Activated CD4-positive, alpha-beta T cell treated with anti-CD3 and anti-CD28 coated beads, Interleukin-2, Interleukin-6, amounts not matched to agents 100 ng/mL and 50 ng/mL, durations not matched to agents 16 hours and 8 hours (primary cell): ENCODE measurements at places on chromosomes 7 and 10.
A peak's percentile ranks its signal among the peaks of the same experiment; 100 is the strongest.

DNA sequence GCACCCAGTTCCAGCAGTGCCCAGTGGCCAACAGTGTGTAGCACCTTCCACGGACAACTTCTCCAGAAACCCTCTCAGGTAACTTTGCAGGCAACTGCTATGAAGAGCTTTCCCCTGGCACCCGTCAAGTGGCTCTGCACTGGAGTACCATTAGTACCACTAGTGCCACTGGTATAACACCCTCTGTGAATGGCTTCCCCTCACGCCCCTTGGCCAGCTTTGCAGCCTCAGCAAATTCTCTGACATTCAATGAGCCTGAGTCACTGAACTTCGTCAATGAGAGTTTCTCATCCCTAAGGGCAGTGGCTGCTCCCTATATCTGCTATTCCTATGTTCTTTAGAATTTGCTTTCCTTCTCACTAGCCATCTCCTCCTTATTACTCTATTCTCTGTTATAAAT, 7.6 kb upstream of the HERPUD2 start:
- no peak for DNase-seq

GRCh38 chr7:3282457-3282856, 18.6 kb upstream of the SDK1 start:
- DNase-seq = no peak

DNA sequence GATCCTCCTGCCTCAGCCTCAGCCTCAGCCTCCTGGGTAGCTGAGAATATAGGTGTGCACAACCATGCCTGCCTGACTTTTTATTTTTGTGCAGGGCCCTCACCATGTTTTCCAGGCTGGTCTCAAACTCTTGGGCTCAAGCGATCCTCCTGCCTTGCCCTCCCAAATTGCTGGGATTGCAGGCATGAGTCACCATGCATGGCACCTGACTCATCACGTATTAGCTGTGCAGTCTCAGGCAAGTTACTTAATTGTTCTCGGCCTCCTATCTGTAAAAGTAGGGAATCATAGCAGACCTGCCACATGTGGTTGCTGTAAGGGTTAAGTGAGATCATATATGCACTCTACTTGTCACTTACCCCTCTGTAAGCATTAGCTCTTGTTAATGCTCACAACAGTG, 117.2 kb downstream of the ANLN start:
- no peak for DNase-seq

- no peak for DNase-seq
These were observed 212.9 kb downstream of the CCSER2 start for GRCh38 chr10:84541289-84541637.

- DNase-seq = no peak
These were observed 1.3 kb downstream of the BRAT1 start for GRCh38 chr7:2553831-2554581.

- DNase-seq = no peak
These were observed 81.8 kb downstream of the SGMS1 start for GRCh38 chr10:50541921-50542320.

DNA sequence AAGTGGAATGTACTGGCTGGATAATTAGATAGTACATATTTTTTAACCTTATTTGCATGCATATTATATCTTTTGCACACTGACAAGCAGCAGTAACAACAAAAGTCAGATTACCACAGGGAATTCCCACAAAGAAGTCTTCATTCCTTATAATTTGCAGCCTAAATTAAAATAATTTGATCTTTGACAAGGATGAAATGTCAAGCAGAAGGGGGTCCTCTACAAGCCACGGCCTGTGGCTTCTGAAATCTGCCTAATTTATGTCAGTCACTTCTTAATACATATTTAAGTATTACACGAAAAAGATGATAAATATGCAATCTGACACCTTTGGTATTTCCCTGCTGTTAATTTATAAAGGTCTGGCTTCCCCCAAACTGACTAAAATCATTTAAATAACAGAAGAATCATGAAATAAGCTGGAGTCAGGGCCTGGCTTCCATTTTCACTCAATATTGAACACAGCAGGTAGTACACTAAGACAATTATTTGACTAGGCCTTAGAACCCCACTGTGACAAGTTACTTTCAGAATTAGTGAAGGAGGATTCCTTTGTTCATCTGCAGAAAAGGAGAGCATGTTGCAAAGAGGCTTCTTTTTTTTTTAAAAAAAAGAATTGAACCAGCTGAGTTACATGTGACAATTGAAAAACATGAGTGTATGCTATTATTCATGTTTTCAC, 351.1 kb upstream of the ETV1 start:
- DNase-seq = no peak

DNA sequence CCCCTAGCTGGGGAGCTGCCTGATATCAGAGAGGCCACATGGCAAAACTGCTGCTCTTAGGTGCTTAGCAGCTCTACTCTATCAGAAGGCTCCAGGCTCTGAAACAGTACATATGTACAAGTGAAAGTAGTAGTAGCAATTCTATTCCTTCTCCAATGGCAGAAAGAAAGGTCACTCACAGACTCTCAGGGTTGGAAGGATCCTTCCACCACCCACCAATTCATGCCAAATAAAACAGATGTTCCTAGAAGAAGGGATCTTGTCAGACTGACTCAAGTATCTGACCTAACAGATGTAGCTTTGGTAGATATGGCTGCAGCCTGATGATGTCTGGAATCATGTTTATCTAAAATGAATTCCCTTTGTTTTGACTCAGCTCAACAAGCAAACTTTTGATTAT, 8.0 kb upstream of the ALDH18A1 start:
- DNase-seq = no peak

- DNase-seq = no peak
These were observed 34.8 kb downstream of the SVOPL start for GRCh38 chr7:138666385-138666784.

GRCh38 chr10:6144406-6145165, 55.8 kb downstream of the RBM17 start:
- peak; percentile 93 for DNase-seq

- DNase-seq = no peak
These were observed 139.4 kb upstream of the SHH start for GRCh38 chr7:155951554-155952158.

DNA sequence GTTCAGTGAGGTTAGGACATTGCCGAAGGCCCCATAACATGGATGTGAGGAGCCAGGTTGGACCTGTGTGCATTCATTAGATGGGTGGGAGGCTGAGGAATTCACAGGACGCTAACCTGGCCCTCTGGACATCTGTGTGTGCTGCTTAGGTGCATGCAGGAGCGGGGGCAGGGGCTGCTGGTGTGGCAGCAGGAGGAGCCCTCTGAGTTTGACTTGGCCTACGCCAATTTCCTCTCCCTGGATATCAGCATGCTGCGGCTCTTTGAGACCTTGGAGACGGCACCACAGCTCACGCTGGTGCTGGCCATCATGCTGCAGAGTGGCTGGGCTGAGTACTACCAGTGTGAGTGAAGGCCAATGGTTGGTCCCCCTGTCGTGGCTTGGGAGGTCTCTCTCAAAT, 34.5 kb upstream of the MMD2 start:
- DNase-seq = no peak

DNA sequence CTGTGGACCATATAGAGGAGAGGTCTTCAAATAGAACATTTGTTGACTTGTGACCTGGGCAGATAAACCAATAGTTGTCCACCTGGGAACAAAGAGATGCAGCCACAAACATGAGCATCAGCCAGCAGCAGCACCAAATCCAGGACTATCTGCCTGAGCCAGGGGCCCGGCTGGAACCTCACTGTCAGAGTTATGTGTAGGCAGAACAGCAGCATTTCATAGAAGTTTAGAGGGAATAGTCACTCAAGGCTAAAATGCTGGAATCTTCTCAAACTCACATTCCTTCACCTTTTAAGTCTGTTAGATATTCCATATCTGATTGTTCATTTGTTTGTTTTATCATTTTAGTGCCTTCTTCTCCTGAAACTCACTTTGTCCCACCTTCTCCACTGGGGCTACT, 72.2 kb upstream of the IL6 start:
- no peak for DNase-seq

- no peak for DNase-seq
These were observed 38.2 kb downstream of the CDH23 start for GRCh38 chr10:71434760-71435394.

DNA sequence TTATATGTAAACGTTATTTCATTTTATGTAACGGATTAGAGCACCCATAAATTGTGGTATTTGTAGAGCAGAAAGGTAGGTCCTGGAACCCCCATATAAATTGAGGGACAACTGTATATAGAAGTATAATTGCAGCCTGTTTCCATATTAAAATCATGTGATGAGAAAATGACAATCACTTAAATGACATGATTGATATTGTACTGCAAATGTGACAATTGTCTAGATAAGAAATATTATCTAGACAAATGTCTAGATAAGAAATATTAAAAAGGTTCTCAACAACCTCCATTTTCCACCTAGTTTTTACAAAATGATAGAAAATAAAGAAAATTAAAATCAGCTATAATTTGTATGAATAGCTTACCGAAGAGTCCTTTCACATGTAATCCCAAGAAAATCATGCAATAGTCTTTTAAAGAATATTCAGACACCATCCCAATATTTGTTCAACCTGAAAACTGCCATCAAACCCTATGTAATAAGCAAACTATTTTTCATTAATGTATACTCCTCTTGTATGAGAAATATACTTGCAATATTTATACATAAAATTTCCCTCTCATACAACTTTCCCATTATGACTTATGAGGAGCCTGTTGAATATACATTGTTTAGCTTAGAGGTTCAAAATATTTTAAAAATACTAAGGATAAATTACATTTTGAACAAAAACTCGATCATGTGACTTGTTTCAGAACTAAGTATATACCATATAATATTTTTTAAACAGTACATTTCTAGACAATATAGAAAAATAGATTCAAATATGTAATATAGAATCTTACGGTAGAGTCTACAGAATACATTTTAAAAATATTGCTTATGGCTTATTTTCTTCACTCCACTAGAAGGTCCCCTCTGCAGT, 153.2 kb downstream of the CRPPA start:
- DNase-seq = no peak

DNA sequence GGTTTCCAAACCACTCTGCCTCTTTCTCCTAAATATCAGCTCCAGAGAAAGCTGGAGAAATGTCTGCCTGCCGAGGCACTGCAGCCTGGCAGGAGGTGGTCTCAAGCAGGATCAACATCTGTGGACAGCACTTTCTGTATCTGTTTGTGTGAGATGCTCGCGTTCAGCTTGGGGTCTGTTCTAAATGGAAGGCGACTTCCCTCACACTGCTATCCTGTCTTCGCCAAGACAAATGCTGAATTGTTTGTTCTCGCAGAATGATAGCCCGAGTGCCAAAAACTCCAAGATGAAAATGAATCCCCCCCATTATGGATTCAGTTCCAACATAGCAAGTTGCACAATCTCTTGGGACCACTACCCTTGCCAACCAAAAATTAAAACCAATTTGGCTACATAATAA, 72.2 kb upstream of the PALS2 start:
- no peak for DNase-seq
